Kidney tubule cell (primary cell): ENCODE measurements at places on chromosomes 3 and 15.

GRCh38 chr3:147760941-147761340, 351.8 kb downstream of the ZIC1 start:
- DNase-seq = no peak

DNA sequence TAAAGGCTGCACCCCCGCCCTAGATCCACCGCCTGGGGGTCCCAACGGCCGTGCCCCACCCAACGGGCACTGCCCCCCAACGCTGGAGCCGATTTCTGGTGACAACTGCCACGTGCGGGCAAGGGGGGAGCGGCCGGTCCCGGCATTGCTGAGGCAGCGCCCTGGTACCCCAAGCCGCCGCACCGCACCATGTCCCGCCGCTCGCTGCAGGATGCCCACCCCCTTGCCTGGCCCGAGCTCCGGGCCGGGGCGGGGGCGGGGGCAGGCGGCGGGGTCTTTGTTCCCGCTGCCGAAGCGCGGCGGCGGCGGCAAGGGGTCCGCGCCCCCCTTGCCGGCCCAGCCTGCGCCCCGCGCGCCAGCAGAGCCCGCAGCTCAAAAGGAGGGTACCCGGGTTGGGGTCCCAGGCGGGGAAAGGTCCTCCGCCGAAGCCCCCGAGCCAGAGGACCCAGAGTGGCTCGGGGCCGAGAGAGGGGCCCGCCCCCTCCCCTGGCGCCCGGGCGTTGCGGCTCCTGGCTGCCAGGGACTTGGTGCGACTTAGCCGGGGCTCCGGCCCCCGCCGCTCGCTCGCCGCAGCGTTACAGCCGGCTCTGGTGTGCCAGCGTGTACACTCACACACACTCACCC, 678 bp downstream of the SEMA7A start:
- no peak for DNase-seq

DNA sequence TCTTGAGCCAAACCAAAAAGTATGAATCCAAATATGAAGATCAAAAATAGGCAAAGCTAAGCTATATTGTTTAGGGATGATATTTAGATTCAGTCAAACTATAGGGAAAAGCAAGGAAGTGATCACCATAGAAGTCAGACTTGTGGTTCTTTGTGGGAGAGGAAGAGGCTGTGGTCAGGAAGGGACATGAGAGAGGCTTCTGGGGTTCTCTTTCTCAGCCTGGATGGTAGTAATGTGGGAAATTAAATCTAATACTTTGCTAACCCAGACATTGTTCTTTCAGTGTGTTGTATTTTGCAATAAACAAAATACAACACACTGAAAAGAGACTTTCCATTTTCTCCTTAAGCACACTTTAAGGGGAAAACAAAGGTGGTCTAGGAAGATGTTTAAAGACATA, 3.1 kb downstream of the CX3CR1 start:
- DNase-seq = no peak

- no peak for DNase-seq
Observed at GRCh38 chr15:50943638-50944037, 35.2 kb downstream of the AP4E1 start.
